Activated CD8-positive, alpha-beta T cell treated with anti-CD3 and anti-CD28 coated beads for 36 hours (primary cell): ENCODE measurements at places on chromosomes 3 and 15. TPM values are rescaled to one million over a fixed set of nuclear protein-coding genes. Genes with fewer than 3 reads are reported as not detected.

LMAN1L gene
- 0.11 TPM for total RNA-seq

CGNL1 gene
- total RNA-seq, result not detected

- no peak for DNase-seq
These were observed 82.9 kb downstream of the ARRDC4 start for GRCh38 chr15:98043160-98044014.

DNA sequence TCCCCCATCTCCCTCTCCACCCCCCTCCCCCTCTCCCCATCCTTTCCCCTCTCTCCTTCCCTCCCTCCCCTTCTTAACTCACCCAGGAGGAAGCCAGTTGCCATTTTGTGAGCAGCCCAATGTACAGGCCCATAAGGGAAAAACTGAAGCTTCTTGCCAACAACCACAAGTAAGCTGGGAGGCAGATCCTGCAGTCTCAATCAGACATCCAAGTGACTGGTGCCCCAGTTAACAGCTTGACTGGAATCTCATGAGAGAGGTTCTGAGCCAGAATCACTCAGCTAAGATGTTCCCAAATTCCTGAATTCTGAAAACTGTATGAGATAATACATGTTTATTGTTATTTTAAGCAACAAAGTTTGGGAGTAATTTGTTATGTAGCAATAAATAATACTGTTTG lies 90.7 kb downstream of the C3orf70 start:
- DNase-seq, result no peak

DNA sequence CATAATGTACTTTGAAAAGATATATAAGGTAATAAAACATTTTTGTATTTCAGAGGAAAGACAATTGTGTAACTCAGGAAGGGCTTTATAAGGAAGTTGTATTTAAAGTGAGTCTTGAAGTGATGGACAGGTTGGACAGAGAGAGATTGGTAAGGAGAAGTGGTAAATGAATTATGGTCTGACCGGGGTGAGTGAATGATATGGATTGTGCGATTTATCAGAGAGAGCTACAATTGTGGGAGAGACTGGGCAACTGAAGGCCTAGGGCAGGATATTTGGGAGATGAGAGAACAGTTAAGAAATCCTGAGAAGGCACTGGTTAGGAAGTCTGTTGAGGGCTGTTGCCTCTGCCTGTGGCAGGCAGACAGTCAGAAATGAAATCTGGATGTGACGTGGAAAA lies 14.8 kb downstream of the IL1RAP start:
- no peak for DNase-seq

SPG11 gene
- total RNA-seq, result 68.6 TPM

- DNase-seq, result no peak
These were observed 929 bp upstream of the MTMR10 start for GRCh38 chr15:30992249-30992864.

- DNase-seq, result no peak
These were observed 54.7 kb downstream of the ST8SIA2 start for GRCh38 chr15:92448370-92448769.

GRCh38 chr3:37114251-37115145 lies 59.9 kb downstream of the LRRFIP2 start:
- DNase-seq, result no peak

DNA sequence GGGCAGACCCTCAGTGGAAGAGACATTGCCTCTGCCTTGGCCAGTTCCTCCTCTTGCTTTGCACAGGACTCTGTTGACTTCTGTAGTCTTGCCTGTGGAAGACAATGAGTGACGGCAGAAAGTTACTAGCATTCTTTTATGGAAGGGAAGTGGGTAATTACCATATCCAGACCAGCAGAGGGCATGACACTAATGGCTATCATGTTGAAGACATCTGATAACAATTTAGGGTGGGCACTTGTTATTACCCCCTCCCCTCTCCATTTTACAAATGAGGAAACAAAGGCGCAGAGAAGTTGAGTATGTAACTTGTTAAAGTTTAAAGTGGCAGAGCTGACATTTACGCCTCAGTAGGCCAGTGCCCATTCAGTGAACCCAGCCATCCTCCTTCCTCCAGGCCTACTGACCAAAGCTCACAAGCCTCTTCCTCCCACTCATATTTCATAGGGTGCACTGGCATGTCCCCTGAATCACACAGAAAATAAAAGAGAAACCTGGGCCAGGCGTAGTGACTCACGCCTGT lies 48.2 kb upstream of the FMN1 start:
- no peak for DNase-seq

DNA sequence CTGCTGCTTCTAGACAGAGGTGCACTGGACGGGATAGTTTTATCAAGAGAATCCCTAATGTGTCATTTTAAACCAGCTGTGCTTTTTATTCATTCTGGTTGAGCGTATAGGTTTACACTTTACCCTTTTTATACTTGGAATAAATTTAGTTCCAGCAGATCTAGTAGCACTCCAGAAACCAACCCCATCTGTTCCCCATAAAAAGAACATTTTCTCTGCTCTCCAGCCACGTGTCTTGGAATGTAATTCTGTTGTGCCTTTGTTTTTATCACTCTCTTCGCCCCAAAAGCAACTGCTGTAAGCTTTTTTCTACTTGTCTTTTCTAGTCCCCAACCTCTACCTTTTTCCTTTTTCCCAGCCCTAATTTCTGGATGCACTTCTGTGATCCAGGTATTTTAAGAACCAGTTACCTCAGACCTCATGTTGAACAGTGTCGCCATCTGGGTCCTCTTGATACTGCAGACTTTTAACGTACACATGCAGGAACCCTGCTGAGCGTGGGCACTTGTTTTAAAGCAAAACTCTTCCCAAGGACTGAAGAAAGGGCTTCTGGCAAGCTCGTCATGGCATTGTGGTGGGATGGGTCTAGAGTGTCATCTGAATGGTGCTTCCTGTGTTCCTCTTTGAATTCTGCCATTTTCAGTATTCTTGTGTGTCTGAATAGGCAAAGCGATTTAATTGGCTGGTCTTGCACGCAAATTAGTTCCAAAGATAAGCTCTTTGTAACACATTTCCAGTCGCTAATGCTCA lies 5.7 kb upstream of the EXOG start:
- DNase-seq, result no peak

IL12A gene
- total RNA-seq, result not detected

DNA sequence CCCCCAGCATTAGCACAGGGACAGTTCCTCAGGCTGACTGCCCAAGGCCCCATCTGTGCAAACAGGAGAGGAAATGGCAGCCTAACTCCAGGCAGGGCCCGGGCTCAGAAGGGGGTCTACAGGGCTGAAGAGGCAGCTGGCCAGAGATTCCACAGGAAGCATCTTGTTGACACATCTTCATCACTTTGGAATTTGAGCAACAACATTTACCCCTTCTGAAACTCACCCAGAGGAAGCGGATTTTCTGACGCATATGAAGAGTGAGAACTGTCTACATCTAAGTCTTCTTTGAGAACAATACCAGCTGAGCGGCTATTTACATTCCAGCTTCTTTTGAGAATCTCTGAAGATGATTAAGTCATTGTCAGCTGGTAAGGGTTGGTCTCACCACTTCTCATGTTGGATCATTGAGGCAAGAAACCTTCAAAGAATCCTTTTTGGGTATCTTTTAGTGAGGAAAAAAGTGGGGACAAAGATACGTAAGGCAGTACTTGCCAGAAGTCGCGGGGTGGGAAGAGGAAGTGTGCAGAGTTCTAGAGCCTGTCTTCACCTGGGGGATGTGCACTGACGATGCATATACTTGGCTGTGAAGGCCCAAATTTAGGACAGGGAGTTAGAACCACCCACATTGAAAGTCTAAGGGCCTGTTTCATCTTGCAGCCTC lies 25.4 kb upstream of the SRP14 start:
- peak; percentile 21 for DNase-seq

MIX23 gene
- total RNA-seq, result 168 TPM

IL5RA gene
- not detected for total RNA-seq

- DNase-seq, result no peak
These were observed 130.8 kb upstream of the CCNL1 start for GRCh38 chr3:157290766-157291165.

DNA sequence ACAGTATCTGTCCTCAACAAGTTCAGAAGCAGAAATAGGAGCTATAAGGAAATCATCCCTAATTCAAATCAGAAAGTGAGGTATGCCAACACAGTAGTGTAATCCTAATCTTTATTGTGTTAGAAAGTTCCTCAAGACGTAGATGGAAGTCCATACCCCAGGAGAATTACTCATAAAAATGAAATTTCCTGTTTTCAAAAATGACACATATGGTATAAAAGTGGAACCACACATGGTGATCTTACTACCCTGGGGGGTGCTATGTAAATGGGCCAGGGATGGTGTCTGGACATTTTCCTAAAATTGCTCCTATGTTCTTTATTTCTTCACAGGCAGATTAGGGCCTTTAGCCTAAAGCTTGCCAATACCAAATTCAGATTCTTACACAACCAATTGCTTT lies 204.1 kb downstream of the ARRDC4 start:
- DNase-seq, result no peak

DNA sequence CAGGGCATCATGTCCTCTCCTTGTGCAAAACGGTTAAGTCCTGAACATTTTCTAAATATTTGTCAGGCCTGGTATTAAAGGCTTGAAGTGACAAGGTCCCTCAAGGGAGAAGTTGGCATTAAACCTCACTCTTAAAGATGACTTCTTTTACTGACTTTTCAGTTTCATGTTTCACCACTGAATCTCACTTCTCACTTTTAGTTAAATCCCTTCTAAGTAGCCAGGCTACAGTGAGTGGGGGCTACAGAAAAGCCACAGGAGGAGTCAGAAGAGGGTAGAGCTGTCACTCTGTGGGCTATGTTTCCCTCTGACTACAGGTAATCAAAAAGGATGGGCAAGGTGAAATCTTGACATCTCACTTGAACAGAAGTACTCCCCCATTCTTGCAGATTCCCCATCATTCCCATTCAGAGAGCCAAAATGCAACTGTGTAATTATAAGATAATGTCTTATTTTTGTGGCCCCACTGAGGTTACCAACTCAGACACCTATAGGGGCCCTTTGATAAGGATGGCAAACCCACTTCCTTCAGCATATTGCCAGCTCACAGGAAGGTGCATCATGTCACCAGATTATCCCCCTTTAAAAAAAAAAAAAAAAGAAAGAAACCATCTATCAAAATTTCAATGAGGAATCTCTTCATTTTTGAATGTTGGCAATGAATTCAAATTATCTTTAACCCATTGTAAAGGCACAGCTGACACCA lies 790.1 kb upstream of the CFAP20DC start:
- peak; percentile 60 for DNase-seq

DNA sequence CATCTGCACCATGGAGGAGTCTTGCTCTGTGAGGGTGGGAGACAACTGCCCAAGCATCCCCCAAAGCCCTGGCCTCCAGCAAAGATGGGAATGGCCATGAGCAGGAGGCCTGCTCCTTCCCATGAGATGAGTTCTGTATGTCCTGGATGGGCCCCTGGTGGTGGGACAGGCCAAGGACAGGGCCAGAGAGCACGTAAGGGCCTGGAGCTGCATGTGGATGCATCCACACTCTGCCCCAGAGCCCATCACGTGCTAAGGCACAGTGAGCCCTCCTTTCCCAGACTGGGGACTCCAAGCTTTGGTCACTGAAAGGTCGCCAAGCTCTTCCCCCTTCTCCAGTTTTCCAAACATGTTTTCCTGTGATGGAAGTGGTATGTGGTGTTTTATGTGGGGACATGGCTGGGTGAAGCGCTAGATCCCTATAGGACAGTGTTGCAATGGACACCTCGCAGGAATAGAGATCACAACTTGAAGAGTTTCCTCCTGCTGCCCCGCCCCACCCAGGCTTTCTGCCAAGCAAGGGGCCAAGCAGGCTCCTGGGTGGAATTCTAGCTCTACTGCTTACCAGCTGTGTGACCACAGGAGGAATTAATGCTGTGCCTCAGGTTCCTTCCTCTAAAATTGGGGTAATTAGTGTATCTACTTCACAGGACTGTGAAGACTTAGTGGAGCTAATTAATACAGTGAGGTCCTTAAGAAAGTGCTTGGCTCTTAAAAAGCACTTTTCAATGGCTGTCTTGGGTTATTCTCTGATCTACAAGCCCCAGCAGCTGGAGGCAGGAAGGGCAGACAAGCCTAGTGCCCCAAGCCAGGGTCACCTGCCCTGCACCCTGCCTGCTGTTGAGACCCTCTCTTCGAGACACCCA lies 106.4 kb upstream of the RPL32 start:
- no peak for DNase-seq

DNA sequence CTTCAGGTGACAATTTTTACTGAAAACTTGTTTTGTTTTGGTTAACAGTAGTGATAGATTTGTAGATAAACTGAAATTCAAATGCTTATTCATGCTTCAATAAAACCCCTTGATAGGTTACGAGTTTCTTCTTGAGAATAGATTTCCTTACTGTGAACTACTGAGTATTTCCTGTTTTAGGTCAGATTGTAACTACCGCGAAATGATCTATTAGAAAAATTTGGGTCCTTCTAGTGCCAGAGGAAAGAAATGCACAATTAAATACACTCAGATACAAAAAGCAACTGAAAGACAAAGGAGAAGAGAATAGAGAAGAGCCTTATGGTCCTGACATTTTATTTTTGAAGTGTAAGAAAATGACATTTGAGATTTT lies 251.7 kb upstream of the TBL1XR1 start:
- no peak for DNase-seq

DNA sequence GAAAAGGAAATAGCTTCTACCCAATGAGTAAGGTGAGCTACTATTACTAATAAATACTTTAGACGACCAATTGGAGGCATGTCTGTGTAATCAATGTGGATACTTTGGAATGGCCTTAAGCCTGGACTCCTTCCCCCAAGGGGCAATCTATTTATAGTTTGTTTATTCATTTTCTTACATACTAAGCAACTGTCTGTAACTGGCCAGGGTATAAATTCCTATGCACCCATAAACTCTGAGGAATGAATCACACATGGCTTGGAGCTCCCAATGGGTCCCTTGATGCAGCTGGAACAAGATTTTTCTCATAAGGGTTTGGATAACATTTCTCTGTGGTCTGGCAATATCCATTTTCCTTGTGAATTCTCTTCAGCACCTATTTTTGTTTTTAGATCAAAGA lies 506.8 kb downstream of the EDEM1 start:
- DNase-seq, result no peak

LXN gene
- total RNA-seq, result 7.1 TPM

DNA sequence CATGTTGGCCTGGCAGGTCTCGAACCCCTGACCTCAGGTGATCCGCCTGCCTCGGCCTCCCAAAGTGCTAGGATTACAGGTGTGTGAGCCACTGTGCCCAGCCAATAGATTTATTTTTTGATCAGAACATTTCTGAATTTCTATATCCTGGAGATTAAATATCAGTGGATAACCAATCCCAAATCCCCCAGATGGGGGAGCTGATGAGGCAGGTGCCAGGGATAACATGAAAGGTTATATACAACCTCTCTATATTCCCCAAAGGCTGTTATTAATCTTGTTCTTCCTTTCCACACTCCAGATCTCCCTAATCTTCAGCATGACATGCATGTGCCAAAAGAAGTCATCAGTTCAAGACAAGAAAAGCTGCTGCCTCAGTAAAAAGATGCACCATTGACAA lies 112.3 kb downstream of the WDR76 start:
- peak; percentile 50 for DNase-seq

DNA sequence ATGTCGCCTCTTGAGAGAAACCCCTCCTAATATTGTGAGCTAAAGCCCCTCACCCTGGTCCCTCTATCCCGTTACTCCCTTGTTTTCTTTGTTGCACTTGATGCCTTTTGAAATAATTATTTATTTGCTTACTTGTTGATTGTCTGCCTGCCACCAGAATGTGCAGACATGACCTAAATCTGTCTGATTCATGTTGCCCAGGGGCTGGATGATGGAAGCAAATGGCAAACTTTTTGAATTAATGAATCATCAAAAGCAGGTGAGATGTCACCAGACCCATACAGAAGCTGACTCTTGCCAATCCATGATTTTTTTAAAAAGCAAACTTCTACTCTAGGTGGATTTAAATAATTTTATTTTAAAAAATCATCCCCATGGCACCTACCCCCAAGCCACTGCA lies 49.3 kb downstream of the GRIP2 start:
- DNase-seq, result no peak
